ENCODE measurements at places on chromosomes 3 and 15.

DNA sequence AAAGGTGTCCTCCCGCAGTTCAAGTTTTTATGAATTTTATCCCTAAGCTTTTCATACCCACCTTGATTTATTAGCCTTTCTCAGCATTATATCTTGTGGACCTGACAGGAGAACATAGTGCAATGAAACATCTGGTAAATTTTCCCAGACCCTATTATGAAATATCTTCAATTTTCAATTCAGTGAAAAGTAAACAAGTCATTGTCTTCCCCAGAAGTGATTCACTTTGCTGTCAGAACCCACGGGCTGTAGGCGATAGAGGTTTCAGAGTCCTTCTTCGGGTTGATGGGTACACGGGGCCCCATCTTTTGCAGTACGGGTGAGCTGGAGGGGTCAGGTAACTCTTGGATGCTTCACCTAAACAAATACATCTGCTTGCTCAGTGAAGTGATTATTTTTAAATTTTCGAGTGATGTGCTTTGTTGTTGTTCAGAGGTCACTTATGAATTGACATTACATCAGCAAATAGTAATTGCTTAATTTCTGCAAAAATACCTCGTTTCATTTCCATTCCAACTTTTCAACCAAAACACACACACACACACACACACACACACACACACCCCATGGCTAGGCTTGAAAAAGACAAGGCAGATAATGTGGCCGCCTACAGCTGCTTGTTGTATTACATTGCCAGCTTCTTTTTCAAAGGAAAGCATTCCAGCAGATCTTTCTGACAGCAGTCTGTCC, 102.9 kb downstream of the SEMA6D start:
- no peak for DNase-seq

DNA sequence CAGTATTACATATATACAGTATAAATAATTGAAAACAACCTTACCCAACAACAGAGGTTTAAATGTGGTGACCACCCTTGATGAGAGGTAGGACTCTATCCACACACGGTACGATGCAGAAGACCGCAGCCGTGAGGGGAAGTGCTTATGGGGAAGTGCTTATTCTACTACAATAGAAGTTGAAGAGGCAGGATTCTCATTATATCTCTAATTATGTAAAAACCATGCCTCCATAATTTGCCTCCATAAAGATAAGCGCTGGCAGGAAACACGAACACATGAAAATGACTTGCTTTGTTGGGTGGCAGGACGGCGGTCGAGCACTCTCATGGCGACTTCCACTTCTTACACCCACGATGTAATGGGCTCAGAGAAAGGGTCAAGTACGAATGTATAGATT, 7.2 kb upstream of the MUC13 start:
- peak; percentile 35 for DNase-seq

DNA sequence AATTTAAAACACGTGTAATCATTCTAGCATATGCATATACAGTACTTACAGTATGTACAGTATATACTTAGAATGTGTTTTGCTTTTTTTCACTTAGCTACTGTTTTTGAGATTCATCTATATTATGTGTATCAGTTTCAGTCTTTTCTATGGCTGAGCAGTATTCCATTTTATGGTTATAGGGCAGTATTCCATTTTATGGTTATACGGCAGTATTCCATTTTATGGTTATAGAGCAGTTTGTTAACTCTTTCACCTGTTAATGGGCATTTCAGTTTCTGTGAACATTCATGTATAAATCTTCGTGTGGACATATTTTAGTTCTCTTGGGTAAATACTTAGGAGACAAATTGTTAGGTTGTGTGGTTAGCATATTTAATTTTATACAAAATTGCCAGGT, 40.9 kb downstream of the PDCD6IP start:
- no peak for DNase-seq

GRCh38 chr15:78059110-78059839, 18.2 kb downstream of the TBC1D2B start:
- DNase-seq = peak; percentile 58

DNA sequence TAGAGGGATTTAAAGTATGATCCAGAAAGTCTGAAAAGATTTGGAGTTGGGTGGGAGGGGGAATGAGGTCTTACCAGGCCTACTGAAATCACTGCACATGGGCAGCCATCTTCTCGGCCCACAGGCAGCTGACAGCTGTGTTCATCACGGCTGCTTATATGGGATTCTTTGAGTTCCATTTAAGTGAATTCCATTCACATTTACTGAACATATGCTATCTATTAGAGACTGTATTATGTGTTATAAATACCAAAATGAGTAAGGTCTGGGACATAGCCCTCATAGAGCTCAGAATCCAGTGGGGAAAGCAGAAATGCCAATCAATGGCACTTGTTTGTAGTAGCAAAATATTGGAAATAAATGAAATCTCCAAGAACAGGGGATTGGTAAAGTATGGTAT, 91.1 kb downstream of the TRIM42 start:
- no peak for DNase-seq

DNA sequence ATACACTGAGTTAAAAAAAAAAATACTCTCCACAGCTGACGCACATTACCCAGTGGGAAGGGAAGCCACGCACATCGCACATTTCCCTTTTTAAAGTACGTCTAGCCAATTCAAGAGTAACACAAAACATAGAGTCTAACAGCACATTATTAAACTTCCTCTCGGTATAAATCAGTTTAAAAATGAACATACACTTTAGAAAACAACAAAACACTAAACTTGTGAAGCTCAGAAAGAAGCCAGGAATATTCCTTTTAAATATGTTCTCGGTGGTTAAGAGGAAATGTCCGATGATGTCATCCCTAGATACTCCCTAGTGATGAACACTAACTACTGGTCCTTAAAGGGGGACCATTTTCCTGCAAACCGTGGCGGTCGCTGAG, 721 bp downstream of the MYEF2 start:
- DNase-seq = peak; percentile 48

- DNase-seq = peak; percentile 12
Observed at GRCh38 chr15:61084944-61085367, 144.1 kb downstream of the RORA start.

- no peak for DNase-seq
Observed at GRCh38 chr3:107375682-107376081, 1.6 kb upstream of the CCDC54 start.

DNA sequence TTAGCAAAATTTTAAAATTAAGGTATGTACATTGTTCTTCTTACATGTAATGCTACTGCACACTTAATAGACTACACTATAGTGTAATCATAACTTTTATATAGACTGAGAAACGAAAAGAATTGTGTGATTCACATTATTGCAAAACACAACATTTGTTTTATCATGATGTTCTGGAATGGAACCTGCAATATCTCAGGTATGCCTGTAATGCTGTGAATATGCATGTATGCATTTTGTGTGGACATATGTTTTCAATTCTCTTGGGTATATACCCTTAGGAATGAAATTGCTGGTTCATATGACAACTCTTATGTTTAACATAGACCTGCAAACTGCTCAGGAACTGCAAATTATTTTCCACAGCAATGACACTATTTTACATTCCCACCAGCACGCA, 38.6 kb upstream of the TJP1 start:
- no peak for DNase-seq

DNA sequence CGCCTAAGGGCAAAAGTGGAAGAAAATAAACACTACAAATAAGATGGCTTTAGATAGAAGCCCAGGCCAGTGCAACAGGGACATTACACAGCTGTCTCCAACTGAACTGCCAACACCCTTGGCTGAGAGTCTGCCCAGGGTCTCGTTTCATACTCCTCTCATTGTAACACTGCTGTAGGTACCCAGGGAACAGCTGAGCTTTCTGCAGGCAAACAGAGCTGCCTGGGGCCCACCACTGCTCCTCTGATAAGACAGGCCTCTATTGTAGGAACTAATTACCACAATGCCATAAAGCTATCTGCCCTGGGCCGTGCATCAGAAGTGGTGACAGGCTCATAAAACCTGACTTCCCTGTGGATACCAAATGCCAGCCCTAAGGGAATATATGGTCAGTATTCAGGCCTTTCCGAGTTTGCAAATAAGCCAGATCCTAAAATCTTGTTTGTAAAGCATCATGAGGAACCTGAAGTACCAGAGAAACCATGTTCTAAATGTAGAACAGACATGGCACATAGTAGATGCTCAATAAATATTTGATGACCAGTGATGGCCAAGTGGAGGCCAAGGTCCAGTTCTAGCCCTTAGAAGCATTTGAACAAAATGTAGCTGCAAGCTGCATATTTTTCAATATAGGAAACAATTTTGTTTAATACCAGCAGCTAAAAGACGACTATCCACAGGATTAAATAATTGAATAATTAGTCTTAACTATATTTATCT, 84.3 kb upstream of the NEO1 start:
- DNase-seq = no peak

- peak; percentile 33 for DNase-seq
Observed at GRCh38 chr3:168604767-168605166, 509.0 kb upstream of the GOLIM4 start.

DNA sequence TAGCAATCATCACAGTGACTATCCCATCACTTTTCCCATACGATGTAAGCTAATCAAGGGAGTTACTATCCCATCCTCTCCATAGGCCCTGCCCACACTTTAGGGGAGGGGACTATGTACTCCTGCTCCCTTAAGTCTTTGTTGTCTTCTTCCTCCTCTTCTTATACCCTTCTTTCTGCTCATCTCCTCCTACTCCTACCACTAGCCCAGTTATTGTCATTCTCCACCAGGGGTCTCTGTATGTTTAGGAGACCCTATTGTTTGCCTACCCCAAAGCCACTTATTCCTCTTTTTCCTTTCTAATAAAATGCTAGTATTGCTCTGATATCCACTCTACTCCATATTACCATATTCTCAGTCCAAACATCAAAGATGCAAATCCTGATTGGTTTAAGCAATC, 27.8 kb downstream of the STAC start:
- peak; percentile 9 for DNase-seq

DNA sequence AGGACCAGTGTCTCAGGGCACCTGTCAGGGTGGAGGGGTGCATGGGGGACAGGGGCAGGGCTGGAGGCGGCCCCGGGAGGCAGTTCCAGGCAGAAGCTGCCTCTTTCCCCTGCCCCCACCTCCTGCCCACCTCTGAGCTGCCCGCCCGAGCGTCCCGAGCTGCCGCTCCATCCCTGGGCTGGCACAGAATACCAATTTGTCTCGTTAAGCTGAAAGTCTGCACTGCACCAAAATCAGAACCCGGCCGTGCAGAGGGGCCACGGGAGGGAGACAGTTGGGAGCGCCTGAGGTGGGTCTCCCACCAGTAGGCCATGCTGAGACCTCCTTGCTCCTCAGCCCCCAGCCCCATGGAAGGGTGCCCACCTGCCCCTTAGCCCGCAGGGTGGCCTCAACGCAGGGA, 1.3 kb upstream of the ATP2B2 start:
- no peak for DNase-seq

GRCh38 chr15:74676801-74677200, 19.0 kb downstream of the EDC3 start:
- no peak for DNase-seq

GRCh38 chr3:61954097-61954540, 392.7 kb downstream of the PTPRG start:
- DNase-seq = no peak

GRCh38 chr15:67096546-67097294, 31.3 kb downstream of the SMAD3 start:
- DNase-seq = no peak

- DNase-seq = no peak
Observed at GRCh38 chr3:14890476-14890875, 56.9 kb upstream of the NR2C2 start.

GRCh38 chr3:180881065-180881801, 31.2 kb upstream of the FXR1 start:
- DNase-seq = no peak

DNA sequence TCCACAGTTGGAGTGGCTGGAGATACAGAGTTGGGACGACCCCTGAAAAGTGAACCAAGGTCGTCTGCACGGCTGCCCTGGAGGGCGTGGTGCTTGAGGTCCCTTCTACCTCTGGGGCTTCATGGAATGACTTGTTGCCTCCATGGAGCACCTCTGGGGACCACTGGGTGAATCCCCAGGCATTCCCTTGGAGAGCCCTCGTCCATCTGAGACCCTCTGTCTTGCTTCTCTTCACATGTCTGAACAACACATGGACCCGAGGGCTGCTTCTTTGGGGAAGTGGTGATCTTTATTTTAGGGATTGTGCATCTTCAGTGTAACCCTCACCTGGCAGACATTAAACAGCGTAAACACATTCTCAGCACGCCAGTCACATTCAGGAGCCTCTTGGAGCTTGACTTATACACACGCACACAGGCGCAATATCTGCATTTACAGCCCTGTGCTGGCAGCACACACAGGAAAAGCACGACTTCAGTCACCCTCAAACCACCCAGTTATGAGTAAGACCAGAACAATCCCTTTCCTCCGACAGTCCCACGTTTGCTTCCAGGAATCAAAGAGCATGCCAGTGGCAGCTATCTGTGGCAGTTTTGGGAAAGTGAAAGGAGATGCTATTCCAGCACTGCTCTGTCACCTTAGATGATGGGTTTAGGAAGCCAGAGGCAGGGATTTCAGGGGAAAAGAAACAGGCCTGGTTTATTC, 12.6 kb downstream of the FAM107A start:
- no peak for DNase-seq

- DNase-seq = no peak
Observed at GRCh38 chr3:139264375-139264774, 79.4 kb upstream of the MRPS22 start.

- peak; percentile 67 for DNase-seq
Observed at GRCh38 chr3:177050501-177051237, 146.6 kb downstream of the TBL1XR1 start.

GRCh38 chr15:82934100-82934880, 18.2 kb downstream of the HOMER2 start:
- DNase-seq = no peak

DNA sequence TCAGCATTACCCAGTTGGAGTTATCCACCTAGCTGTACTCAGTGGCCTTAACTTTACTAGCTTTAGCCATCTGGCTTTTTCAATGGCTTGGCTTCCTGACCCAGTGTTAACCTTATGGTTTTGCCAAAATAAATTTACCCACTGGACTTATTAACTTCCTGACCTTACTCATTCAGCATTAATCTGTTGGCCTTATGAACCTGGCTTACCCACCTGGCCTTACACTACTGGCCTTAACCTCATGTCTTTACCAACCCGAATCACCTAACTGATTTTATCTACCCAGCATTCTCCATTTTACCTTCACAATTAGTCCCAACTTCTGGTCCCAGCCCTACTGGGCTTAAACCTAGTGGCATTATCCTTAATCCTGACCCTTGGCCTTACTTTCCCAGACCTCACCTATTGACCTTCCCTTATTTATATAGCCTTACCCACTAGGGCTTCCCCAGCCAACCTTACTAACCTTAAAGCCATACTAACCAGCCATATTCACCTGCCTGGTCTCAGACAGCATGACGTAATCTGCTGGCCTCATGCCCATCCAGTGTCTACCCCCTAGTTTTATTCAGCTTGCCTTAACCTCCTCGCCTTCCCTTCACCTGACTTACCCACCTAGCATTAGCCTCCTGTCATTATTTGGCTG, 100.0 kb downstream of the IL12A start:
- no peak for DNase-seq

GRCh38 chr3:171165983-171166382, 139.5 kb upstream of the SLC2A2 start:
- no peak for DNase-seq
